ENCODE measurements at places on chromosomes 3 and 15. TPM values are rescaled to one million over a fixed set of nuclear protein-coding genes. Genes with fewer than 3 reads are reported as not detected.

PLSCR2 gene
- not detected for total RNA-seq

DNAJA4 gene
- 3.2 TPM for total RNA-seq

ZNF662 gene
- 0.21 TPM for total RNA-seq

SETMAR gene
- 20.6 TPM for total RNA-seq

FRG2C gene
- not detected for total RNA-seq

LDHAL6B gene
- not detected for total RNA-seq

IL17RD gene
- total RNA-seq = 110 TPM

GABRG3 gene
- not detected for total RNA-seq

TNFAIP8L3 gene
- not detected for total RNA-seq

ADAMTS7 gene
- total RNA-seq = 20.4 TPM

CCNB2 gene
- 11.2 TPM for total RNA-seq

TMEM212 gene
- total RNA-seq = not detected

HDGFL3 gene
- total RNA-seq = 164 TPM

GASK1A gene
- total RNA-seq = 0.78 TPM

TBL1XR1 gene
- 49.6 TPM for total RNA-seq

SPATA12 gene
- not detected for total RNA-seq

STAB1 gene
- total RNA-seq = 2.2 TPM

DPPA2 gene
- not detected for total RNA-seq

ADAMTS9 gene
- total RNA-seq = 168 TPM

HCLS1 gene
- 0.57 TPM for total RNA-seq

CCNL1 gene
- 223 TPM for total RNA-seq

Measured in cardiac muscle cell (in vitro differentiated cells and primary cell).